ENCODE measurements at places on chromosomes 3 and 15. TPM values are rescaled to one million over a fixed set of nuclear protein-coding genes. Genes with fewer than 3 reads are reported as not detected.

The DNAH12 gene
- total RNA-seq: 0.12 TPM

GRCh38 chr3:192188218-192188835 lies 539.0 kb downstream of the FGF12 start:
- DNase-seq: no peak

GRCh38 chr3:75894234-75894633 lies 108.9 kb upstream of the ZNF717 start:
- no peak for DNase-seq

GRCh38 chr3:37777835-37778234 lies 83.8 kb upstream of the CTDSPL start:
- DNase-seq: no peak

- DNase-seq: peak; percentile 48
Observed at GRCh38 chr15:100873029-100873677, 6.5 kb upstream of the ALDH1A3 start.

The SERPINI2 gene
- not detected for total RNA-seq

DNA sequence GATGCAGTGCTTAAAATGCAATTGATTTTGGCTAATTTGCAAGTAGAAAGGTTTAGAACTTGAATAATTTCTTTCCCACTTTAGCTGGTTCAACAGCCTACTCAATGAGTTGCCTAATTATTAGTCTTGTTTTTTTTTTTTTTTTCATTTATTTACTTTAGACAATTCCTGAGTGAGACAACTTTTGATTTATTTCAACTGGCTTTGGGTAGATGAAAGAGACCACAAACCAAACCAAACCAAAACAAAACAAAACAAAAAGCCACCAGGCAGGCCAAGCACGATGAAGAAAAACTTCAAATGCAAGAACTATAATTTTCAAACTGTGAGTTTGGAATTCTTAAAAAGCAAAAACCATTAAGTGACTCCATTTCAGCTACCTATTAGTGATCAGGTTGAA lies 469.9 kb downstream of the GBE1 start:
- DNase-seq: no peak

- DNase-seq: no peak
Observed at GRCh38 chr15:51223771-51224229, 114.6 kb downstream of the CYP19A1 start.

The PHLDB2 gene
- total RNA-seq: 39.7 TPM

- DNase-seq: peak; percentile 20
Observed at GRCh38 chr3:101643861-101644613, 32.9 kb downstream of the ZBTB11 start.

The GP5 gene
- 0.29 TPM for total RNA-seq

The RBMS3 gene
- total RNA-seq: 24.0 TPM

DNA sequence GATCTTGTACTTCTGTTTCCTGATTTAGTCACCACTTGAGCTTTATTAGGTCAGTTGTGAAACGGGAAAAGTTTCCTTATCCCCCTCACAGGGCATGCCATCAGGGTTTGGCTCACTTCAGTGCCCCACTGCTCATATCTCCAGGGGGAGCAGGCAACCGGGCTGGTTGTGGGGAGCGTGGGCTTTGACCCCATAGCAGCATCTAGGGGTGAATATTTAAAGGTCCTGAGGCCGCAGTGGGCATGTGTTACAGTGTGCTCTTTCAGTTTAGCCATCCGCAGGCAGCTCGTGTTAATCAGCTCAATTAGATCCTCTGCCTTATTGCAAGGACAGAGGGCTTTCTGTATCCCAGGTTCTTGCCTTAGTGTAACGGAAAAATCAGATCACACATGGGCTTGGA lies 71.9 kb downstream of the MRPL46 start:
- DNase-seq: no peak
